Right ventricle myocardium superior (tissue), 1 donor: ENCODE measurements at places on chromosomes 6 and 20. TPM values are rescaled to one million over a fixed set of nuclear protein-coding genes. Genes with fewer than 3 reads are reported as not detected.

The CRYBG1 gene
- total RNA-seq, result 1.6 TPM

The RTN4IP1 gene
- total RNA-seq, result 20.4 TPM

The KIF25 gene
- total RNA-seq, result 0.35 TPM

The ALDH5A1 gene
- total RNA-seq, result 23.3 TPM

The CENPW gene
- 0.48 TPM for total RNA-seq

The NKAIN2 gene
- 0.22 TPM for total RNA-seq

The FAM83D gene
- total RNA-seq, result 0.35 TPM

The CRISP2 gene
- total RNA-seq, result not detected

The TAGAP gene
- 1.1 TPM for total RNA-seq

The MLN gene
- total RNA-seq, result not detected

The MYCT1 gene
- 13.7 TPM for total RNA-seq

The FAXC gene
- total RNA-seq, result not detected

The SIGLEC1 gene
- total RNA-seq, result 9.6 TPM

The SPATA25 gene
- total RNA-seq, result 1.7 TPM

The MEP1A gene
- not detected for total RNA-seq

The RPP21 gene
- 25.4 TPM for total RNA-seq

The GGTLC1 gene
- total RNA-seq, result not detected

The CLVS2 gene
- total RNA-seq, result 0.11 TPM

The ZNF831 gene
- total RNA-seq, result 0.08 TPM

The RRAGD gene
- total RNA-seq, result 130 TPM
